Neuronal stem cell (in vitro differentiated cells): ENCODE measurements at places on chromosomes 2 and 18.

DNA sequence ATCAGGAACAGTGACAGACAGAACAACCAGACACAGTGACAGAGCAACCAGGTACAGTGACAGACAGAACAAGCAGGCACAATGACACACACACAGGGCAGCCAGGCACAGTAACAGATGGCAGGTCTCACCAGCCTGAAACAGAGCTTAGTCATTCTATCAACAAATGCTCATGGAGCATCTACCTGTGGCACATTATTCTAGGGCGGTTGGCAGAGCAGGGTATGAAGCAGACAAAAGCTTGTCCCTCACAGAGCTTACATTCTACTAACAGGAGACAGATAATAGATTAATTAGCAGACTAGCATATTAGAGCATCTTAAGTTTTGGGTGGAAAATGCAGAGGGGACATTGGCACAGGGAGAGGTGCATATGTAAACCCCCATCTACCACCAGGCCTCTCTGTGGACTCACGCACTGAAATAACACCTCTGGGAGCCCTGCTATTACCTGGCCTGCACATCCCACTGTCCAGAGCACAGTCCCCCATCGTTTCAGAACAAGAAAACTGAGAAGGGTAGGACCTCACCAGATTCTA lies 64.1 kb upstream of the RAB6C start:
- H3K27ac ChIP-seq: no peak overlapping the region
- no peaks in the 10 kb centered on the region for H3K4me1 ChIP-seq
- no peaks in the 10 kb centered on the region for H3K36me3 ChIP-seq

- no peak overlapping the region for H3K27ac ChIP-seq
- no peaks in the 10 kb centered on the region for H3K4me1 ChIP-seq
- no peak overlapping the region for H3K4me3 ChIP-seq
- DNase-seq: no peak
- H3K36me3 ChIP-seq: no peaks in the 10 kb centered on the region
- H3K27me3 ChIP-seq: no peaks in the 10 kb centered on the region
These were observed 244.2 kb downstream of the EXOC6B start for GRCh38 chr2:72581560-72582181.

DNA sequence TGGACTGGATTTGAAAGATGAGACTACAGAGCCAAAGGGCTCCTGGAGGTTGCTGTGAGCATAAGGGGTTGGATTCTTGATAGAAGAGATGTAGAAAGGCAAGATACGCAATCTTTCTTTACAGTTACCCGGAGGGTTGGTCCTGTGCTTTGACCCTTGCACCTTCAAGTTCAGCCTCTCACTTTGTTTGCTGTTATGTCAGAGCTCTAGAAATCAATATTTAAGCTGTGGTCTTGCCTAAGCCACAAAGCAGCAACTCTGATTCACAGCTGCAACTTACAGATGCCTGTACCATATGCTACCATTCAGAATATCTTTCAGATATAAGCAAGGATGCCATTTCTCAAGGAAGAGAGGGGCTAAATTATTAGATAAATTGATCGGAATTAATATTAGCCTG lies 943.1 kb upstream of the LRRTM1 start:
- H3K4me3 ChIP-seq: no peak overlapping the region
- no peaks in the 10 kb centered on the region for H3K27me3 ChIP-seq
- no peaks in the 10 kb centered on the region for H3K36me3 ChIP-seq
- no peak overlapping the region for H3K27ac ChIP-seq

DNA sequence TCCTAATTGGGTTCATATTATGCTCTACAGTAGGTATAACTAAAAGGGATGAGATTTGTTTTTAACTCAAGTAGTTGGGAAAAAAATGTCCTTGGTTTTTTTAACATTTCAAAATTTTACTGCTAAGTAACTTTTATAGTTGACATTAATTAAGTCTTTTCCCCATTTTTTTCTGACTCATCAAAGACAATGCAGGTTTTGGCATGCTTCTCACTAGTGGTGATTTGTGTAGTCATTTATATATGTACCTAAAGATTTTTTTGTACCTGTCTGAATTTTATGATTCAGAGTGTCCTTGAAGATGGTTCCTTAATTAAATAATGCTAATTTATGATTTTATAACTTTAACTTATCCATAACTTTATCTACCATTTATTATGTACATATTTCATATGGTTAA lies 882.3 kb upstream of the TMEFF2 start:
- H3K36me3 ChIP-seq: no peaks in the 10 kb centered on the region
- H3K4me1 ChIP-seq: no peaks in the 10 kb centered on the region
- H3K27me3 ChIP-seq: no peaks in the 10 kb centered on the region
- no peak overlapping the region for H3K27ac ChIP-seq
- no peak overlapping the region for H3K4me3 ChIP-seq

DNA sequence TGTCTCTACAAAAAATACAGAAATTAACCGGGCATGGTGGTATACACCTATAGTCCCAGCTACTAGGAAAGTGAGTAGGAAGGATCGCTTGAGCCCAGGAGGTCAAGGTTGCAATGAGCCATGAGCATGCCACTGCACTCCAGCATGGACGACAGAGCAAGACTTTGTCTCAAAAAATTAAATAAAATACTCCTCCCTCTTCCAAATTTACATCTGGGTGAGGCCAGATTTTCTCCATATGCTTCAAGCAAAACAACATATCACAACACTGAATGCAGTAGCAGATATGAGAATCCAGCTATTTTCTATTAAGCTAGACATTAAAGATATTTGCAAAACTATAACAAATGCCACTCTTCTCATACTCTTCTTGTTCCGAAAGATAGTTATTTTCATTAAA lies 20.9 kb downstream of the MEMO1 start:
- no peaks in the 10 kb centered on the region for H3K27me3 ChIP-seq
- no peaks in the 10 kb centered on the region for H3K36me3 ChIP-seq
- DNase-seq: no peak
- H3K27ac ChIP-seq: no peak overlapping the region

GRCh38 chr2:29412197-29412925 lies 297.1 kb downstream of the CLIP4 start:
- no peak overlapping the region for H3K4me3 ChIP-seq
- no peak overlapping the region for H3K27ac ChIP-seq
- no peaks in the 10 kb centered on the region for H3K27me3 ChIP-seq
- H3K4me1 ChIP-seq: peaks cover 4% of the 10 kb centered on the region
- no peaks in the 10 kb centered on the region for H3K36me3 ChIP-seq

GRCh38 chr2:228245601-228246000 lies 64.1 kb upstream of the SPHKAP start:
- H3K4me1 ChIP-seq: no peaks in the 10 kb centered on the region
- H3K4me3 ChIP-seq: no peak overlapping the region
- DNase-seq: no peak
- no peaks in the 10 kb centered on the region for H3K27me3 ChIP-seq

- no peaks in the 10 kb centered on the region for H3K36me3 ChIP-seq
- H3K27ac ChIP-seq: no peak overlapping the region
- no peak overlapping the region for H3K4me3 ChIP-seq
- no peak for DNase-seq
These were observed 32.8 kb downstream of the AOX1 start for GRCh38 chr2:200618590-200619021.

DNA sequence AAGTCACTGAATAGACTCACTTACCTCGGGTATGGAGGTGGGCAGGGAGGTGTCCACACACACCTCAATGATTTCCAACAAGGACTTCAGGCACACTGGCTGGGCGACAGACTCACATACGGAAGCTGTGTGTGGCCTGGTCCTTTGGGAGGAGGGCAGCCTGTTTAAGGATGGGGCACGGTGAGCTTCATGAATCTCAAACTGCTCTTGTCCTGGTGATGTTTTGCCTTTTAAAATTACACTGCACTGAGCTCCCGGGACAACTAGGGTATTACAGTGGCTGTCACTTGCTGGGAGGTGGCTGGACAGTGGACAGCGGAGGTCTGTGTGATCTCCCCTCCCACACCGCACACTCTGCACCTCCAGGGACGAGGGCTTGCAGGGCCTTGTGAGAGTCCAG lies 211.6 kb downstream of the SNTG2 start:
- no peaks in the 10 kb centered on the region for H3K4me1 ChIP-seq
- H3K27ac ChIP-seq: no peak overlapping the region
- no peaks in the 10 kb centered on the region for H3K36me3 ChIP-seq
- H3K4me3 ChIP-seq: no peak overlapping the region
- H3K27me3 ChIP-seq: no peaks in the 10 kb centered on the region

DNA sequence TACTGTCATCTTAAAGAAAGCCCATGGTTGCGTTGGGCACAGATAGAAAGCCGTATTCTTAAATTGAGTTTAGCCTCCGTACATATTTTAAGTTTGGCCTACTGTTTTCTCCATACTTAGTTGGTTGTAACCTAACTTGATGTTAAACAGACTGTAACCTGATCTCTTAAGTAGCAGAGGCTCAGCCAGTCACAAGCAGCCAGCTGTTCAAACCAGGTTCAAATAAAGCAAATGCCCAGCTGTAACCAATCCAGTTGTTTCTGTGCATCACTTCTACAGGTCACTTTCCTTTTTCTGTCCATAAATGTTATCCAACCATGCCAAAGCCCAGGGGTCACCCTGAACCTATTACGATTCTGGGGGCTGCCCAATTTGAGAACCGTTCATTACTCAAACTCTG lies 10.0 kb upstream of the THADA start:
- H3K27ac ChIP-seq: no peak overlapping the region
- no peak overlapping the region for H3K4me3 ChIP-seq
- no peaks in the 10 kb centered on the region for H3K27me3 ChIP-seq
- DNase-seq: no peak
- H3K36me3 ChIP-seq: no peaks in the 10 kb centered on the region

GRCh38 chr18:9530226-9531009 lies 55.1 kb downstream of the RALBP1 start:
- no peak overlapping the region for H3K4me3 ChIP-seq
- H3K27ac ChIP-seq: no peak overlapping the region
- H3K27me3 ChIP-seq: no peaks in the 10 kb centered on the region
